ENCODE measurements at places on chromosomes 16 and 17.

DNA sequence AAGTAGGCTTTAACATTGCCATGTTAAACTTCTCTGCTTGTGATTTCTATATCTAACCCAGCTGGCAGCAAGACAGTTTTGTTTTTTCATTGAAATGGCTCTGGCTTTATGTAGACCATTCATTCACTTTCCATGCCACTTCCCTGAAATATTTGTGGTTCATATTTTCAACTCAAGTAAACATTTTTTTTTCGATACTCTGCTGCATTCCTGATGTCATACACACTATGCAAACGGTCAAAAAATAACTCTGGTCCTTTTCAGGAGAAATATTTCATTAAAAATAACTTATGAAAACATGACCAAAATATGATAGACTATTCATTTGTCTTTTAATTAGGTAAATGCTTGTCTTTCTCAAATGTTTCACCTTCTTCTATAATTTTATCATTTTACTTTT, 116.3 kb downstream of the USP22 start:
- DNase-seq: no peak

DNA sequence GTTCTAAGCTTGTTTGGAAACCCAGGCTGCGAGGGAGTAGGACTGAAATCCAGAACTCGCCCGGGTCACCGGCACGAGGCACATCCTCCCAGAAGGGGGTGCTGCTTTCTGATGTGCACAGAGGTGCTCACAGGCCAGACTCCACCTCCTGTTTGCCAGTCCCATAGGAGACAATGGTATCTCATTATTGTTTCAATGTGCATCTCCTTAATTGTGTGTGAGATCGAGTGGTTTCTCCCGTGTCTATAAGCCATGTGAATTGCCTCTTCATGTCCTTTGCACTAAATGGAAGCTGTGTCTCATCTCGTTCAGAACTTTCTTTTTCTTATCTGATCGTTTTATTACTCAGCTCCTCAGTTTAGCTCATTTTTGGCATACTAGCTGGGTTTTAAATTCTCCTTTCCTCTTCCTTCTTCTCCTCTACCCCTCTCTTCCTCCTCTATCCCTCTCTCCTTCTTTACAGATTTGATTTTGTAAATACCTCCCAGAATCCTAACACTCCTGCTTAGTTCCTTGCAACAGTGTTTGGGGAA, 32.1 kb upstream of the PRKCB start:
- peak; percentile 6 for DNase-seq

- DNase-seq: no peak
Observed at GRCh38 chr16:88978608-88979346, 1.8 kb upstream of the CBFA2T3 start.

GRCh38 chr17:52986056-52986662, 827.6 kb upstream of the CA10 start:
- DNase-seq: no peak

DNA sequence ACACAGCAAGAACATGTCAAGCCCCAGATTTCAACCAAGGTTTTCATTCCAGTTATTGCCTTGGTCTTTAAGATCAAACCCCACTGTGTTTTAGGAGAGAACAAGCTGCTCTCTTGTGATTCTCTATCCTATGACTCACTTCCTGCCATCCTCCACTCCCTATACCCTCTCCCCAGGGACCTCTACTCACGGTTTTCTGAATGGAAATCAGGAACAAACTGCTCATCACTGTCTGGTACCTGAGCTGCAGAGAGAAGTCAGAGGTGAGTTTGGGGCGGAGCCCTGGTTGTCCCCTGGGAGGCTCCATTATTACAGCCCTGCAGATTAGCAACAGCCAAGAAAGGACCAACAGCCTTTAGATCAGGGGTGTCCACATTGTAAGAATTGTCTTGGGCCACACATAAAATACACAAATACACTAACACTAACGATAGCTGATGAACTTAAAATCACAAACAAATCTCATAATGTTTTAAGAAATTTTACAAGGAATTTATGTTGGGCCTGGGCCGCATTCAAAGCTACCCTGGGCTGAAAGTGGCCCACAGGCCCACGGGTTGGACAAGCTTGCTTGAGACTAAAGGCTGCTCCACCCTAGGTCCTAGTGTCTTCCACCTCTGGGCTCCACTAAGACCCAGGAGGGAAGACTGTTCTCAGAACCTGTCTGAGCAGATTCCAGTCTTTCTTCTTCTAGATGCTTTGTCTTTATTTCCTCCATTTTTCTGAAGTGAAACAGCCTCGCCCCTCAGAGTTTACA, 9.7 kb downstream of the ETV4 start:
- DNase-seq: peak; percentile 37

GRCh38 chr16:5549802-5550201, 452.2 kb upstream of the EEF2KMT start:
- peak; percentile 9 for DNase-seq

GRCh38 chr17:47727704-47728036, 5.4 kb upstream of the TBX21 start:
- no peak for DNase-seq

GRCh38 chr17:82193520-82194220, 19.0 kb downstream of the CCDC57 start:
- DNase-seq: peak; percentile 49

- peak; percentile 71 for DNase-seq
Observed at GRCh38 chr17:66165537-66166123, 26.3 kb downstream of the CEP112 start.

DNA sequence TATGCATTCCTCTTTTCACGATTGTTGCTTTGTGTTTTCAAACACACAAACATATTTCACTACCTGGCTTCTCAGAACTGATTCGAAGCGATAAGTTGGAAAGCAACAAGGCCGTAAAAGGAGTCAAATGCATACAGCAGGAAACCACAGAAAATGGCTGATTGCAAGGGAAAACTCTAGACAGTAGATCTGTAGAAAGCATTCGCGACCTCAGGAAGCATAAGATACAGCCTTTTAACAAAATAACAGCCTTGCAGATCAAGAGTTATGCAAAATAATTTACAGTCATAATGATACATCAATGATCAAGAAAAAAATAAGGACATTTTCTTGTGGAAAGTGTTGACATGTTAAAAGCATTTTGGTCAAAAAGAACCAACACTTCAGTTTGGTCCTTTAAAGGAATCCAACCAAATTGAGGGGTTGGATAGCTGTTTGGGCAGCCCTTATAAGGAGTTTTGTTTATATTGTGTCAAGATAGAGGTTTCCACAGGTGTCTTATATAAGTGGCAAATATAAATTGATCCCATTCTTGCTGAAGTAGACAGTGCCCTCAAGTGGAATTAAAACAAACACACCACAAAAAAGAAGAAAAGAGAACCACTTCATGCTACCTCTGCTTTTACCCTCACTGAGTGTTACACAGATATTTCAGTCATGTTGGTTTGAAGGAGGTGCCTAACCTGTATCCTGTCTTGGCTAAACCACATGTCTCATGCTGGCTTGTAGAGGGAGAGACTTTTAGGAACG, 5.5 kb downstream of the CYLD start:
- DNase-seq: no peak

DNA sequence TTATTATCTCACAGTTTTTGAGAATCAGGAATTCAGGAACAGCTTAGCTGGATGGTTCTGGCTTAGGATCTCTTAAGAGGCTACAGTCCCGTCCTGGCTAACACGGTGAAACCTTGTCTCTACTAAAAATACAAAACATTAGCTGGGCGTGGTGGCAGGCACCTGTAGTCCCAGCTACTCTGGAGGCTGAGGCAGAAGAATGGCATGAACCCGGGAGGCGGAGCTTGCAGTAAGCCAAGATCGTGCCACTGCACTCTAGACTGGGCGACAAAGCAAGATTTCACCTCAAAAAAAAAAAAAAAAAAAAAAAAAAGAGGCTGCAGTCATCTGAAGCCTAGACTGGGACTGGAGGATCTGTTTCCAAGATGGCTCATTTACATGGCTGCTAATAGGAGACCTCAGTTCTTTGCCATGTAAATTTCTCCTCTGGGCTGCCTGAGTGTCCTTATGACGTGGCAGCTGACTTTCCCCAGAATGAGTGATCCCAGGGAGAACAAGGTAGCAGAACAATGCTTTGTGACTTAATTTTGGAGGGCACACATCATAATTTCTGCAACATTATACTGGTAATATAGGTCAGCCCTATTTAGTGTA, 95.8 kb upstream of the CORO6 start:
- no peak for DNase-seq

DNA sequence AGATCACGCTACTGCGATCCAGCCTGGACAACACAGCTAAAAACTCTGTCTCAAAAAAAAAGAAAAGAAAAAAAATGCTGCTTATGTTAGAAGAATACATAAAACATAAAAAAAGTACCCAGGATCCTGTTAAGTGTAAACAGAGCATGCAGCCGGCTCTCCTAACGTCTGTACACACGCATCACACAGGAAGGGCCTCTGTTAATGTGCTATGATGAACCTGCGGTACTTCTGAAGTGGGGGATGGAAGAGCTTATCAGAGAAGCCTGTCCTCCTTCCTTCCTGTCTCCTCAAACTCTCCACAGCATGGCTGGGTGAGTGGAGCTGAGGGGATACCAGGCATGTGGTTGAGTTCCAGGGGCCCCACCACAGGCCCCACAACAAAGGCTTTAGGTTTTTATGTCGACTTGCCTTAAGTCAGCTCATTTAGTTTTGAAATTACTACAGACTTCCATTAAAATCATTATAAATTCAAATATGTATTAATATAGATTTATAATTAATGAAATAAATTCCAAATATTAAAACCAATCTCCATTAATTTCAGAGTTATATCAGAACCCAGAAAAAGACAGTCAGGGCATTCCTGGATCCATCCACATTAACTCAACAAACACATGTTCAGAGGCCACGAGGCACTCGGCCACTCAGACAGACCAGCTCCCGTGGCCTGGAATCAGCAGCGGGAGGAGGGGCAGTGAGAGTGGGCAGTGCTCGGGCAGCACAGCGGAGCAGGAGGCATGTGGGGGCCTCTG, 11.7 kb downstream of the CCDC57 start:
- no peak for DNase-seq

DNA sequence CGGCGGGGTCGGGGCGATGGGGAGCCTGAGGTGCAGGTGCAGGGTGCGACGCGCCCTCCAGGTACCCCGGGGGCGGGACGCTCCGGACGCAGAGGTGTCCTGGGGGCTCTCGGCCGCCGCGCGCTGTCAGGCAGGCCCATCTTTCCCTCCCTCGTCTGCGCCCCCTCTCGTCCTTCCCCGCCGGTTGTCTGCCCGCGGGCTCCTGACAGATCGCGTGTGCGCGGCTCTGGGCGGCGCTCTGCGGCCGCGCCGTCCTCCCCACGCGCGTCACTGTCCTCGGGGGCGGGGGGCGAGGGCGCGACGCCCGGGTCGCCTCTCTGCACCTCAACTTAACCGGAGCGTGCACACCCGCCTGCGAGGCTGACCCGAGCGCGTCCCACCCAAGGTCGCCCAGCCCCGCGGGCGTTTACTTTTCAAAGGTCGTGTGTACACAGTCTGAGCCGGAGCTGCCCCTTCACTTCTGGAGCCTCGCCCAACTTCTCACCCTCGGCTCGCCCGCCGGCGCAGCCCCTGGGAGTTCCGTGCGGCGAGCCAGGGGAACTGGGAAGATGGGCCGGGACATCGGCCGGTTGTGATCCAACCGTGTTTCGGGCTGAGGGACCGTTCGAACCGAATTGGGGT, 512 bp downstream of the AKAP1 start:
- DNase-seq: peak; percentile 74

DNA sequence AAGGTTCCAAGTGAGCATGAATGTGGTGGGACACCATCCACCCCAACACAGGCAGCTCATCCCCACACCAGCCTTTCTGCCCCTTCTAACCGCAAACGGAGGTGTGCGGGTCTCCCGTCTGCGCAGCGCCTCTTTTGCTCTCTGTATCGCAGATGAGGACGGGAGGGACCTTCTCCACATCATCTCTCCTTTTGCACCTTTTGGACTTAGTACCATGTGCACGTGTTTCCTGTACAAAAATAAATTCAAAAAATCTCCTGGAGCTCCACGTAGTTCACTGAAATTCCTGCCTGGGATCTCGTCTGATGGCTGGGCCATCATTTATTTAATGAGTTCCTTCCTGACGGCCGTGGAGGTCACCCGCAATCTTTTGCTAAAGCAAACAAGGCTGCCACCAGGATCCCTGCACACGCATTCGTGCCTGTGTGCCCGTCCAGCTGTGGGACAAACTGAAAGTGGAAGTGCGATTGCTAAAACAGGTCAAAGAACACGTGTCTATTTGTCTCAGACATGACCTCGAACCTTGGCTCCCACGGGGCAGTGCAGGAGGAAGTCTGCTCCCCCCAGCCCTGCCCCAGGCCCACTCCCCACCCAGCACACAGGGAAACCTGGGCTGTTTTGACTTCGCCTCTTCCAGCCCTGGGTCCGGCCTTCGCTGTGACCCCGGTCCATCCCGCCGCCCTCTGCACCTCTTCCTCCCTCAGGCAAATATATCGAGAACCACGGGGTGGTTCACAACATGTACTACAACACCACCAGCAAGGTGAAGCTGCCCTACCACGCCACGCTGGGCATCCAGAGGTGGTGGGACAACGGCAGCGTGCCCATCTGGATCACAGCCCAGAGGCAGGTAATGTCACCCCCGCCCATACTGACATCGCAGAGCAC, 2.3 kb downstream of the ENPP7 start:
- DNase-seq: peak; percentile 68

GRCh38 chr17:82055023-82055964, 3.6 kb downstream of the GPS1 start:
- DNase-seq: no peak

GRCh38 chr17:79176792-79177601, 102.4 kb downstream of the ENGASE start:
- DNase-seq: no peak

All from muscle of leg (tissue), 16 donors.